Sigmoid colon (tissue), 7 donors: ENCODE measurements at places on chromosomes 5 and 9.

DNA sequence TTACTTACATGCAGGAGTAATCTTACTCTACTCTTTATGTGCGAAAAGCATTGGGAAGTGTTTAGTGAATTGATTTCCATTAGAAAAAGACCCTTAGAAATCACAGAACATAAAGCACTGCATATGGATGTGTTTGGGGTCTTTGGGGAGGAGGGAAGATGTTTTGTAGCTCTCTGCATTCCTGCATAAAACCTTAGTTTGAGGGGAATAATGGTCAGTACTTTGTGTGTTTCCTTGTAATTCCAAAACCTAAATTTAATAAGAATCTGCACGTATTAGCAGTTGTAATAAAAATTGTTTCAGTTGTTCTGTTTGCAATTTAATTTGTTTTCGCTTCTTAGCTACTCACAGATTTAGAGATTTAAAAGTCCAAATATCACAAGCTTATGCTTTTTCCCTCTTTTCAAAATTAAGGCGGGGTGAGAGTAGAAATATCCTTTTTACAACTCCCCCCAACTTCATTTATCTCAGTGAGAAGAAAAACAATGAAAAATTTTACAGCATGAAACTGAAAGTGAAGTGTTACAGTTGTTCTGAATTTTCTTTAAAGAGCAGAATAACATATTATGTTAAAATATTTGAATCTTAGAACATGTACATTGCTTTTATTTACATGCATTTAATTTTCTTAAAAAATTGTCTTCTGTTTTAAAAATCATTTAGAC lies 143.8 kb downstream of the SMARCA2 start:
- DNase-seq = no peak

GRCh38 chr5:36150676-36151433 lies 832 bp downstream of the LMBRD2 start:
- DNase-seq = no peak

- DNase-seq = no peak
Measured at GRCh38 chr5:53425687-53426511, 54.5 kb upstream of the FST start.

GRCh38 chr9:132905726-132906125 lies 27.0 kb downstream of the SPACA9 start:
- no peak for DNase-seq

DNA sequence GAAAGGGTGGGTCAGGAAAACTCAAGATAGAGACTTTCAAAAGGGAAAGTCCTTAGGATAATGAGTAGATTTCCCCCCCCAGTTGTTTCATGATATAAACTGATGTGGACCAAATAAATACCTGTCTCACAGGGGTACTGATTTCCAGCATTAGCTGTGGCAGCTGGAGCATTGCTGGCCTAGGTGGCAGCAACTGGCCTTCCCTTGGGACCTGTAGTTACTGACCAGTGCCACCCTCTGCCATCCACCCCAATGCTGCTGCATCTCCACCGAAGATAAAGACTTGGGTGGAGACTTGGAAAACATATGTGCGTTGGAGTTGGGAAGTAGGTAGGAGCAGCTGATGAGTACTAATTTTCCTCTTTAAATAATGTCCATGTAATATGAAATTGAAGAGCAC lies 71.8 kb downstream of the SYK start:
- no peak for DNase-seq

DNA sequence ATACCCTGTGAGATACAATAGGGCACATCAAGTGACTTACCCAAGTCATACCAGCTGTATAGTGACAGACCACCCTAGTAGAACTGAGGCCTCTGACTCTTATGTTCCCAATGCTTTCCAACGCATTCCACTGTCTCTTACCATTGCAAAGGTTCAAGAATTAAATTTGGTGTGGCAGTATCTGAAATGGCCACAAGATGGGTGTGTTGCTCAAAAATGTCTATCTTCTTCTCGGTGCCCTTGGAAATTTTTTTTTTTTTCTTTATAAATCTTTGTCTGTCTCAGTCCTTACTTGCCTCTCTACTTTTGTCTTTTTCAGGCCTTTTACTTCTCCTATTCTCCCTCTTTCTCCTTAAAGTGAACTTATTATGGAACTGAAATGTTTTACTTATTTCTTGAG lies 48.4 kb downstream of the GPR21 start:
- DNase-seq = no peak

- DNase-seq = no peak
Measured at GRCh38 chr5:123044926-123045617, 8.5 kb upstream of the PPIC start.

DNA sequence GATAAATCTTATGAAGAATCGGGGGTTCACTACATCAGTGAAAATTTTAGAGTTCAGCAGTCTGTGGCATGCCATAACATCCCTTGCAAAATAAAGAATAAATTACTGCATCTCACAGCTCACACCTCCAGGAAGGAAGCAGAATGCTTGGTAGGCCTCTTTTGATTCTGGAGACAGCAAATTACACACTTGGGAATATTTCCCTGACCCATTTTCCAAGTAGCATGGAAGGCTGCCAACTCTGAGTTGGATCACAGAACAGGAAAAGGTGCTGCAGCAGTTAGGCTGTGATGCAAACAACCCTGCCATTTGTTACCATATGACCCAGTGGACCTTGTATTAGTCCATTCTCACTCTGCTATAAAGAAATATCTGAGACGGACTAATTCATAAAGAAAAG lies 293.5 kb downstream of the ASTN2 start:
- DNase-seq = no peak

DNA sequence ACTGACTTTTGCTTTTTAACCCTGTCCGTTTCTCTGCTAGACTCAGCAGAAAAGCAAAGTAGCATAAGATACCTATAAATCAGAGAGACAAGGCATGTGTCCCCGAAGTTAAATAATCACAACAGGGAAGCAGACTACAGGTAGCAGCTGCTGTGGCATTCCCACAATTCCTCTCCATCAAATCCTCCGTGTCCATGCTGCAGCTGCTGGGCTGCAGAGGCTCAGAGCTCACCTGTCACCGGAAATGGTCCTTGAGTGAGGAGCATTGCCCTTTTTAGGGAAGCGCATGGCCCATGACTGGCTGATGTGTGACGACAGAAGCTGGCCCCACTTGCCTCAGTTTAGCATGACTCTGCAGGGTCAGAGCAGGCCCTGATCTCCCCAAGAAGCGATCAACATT lies 125.0 kb downstream of the MSX2 start:
- DNase-seq = no peak

GRCh38 chr9:109317979-109318741 lies 2.7 kb downstream of the EPB41L4B start:
- DNase-seq = no peak

DNA sequence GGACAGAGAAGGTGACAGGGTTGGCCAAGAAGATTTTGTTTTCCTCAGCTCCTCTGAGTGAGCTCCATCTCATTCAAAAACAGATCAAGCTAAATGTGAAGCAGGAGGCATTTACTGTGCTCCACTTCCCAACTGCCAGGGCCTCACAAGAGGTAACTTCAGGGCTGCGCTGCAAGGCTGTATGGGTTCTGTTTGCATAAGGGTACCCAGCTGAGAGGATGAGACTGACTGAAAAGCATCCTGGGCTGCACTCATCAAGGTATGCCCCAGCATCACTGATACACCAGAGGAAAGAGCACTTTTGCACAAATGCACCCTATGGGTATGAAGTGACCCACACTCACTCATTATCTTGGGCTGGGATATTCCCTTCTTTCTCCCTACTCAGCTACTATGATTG lies 316.2 kb upstream of the HAPLN1 start:
- DNase-seq = no peak

DNA sequence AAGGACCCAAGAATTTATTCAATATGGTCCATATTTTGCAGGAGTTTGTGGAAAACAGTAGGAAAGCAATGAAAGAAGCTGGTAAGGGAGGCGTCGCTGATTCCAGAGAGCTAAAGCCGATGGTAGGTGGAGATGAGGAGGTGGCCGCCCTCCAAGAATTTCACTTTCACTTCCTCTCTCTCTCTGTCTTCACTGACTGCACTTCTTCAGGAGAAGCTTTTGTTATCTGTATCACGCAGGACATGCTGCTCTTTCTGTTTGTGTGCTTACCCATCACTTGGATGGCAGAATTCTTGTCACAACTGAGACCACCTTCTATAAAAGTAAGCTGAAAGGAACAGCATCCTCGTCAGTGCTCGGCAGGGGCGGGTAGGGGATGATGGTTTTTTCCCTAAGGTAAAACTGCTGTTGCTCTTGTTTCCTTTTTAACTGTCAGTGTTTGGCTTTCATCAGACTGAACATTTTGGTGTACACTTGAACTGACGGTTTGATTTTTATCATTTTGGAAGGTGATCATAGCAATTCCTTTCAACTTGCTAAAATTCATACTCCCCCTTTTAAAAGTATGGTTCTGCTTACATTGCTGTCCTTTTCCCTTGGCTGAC lies 62.4 kb upstream of the FSD1L start:
- peak; percentile 78 for DNase-seq

- DNase-seq = peak; percentile 19
Measured at GRCh38 chr5:1418238-1418920, 26.9 kb downstream of the SLC6A3 start.

DNA sequence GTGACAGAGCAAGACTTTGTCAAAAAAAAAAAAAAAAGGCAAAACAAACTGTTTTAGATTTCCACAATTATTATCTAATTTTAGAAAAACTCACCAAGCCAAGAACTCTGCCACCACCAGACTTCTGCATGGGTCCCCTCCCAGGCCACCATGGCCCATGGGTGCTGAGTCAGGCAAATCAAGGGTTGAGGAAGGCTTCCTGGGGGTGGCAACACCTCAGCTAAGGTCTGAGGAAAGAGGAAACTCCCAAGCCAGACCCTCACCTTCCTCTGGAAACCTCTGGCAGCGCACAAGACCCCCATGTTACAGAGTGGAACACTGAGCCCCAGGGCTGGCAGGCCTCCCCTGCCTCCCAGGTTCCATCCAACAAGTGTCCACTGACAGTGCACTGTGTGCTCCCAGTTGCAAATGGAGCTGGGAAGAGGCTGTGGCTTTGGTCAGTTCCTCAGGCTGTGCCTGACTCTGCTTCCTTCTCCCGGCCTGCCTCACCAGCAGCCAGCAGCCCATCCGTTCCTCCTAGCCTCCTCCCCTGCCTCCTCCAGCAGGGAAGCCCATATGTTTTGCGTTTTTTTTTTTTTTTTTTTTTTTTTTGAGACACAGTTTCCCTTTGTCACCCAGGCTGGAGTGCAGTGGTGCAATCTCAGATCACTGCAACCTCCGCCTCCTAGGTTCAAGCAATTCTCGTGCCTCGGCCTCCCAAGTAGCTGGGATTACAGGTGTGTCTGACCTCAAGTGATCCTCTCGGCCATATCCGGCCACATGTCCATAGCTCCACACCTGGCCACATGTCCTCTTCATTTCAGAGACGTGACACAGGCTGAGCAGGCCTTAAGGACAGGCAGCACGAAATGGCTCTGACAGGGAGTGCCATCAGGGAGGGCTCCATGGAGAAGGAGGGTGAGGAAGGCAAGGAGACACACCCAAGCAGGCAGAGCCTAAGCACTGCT lies 3.5 kb upstream of the SUSD3 start:
- no peak for DNase-seq

- no peak for DNase-seq
Measured at GRCh38 chr5:109574985-109575384, 114.7 kb upstream of the MAN2A1 start.

GRCh38 chr5:141042555-141042954 lies 8.6 kb upstream of the PCDHB1 start:
- DNase-seq = no peak

GRCh38 chr9:90629991-90630390 lies 12.6 kb downstream of the DIRAS2 start:
- no peak for DNase-seq

- no peak for DNase-seq
Measured at GRCh38 chr5:134878403-134878802, 4.2 kb downstream of the TXNDC15 start.

DNA sequence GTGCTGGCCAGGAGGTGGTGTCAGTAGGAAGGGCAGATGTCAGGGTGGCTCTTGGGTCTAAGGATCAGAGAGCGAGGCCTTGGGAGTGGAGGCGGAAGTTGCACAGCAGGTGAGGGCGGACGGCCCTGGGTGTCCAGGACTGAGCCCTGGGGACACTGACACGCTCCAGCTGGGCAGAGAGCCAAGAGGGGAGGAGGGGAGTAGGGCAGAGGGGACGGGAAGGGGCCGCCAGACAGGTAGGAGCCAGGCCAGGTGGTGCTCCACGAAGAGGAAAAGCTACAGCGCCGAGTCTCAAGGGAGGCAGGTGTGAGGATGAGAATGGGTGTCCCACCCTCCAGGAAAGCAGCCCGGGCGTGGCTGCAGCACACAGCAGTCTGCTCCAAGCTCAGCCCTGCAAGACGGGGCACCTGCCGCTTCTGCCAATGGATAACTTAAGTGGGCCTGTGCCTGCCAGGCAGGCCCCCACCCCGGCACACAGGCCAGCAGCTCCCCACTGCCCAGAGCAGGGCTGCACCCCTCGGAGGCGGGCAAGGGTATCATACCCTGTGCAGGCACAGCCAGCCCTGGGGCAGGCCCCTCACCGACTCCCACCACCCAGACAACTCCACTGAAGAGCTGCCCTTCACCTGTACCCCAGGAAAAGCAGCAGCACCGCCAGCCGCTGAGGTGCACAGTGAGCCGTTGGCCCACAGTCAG lies 4.9 kb downstream of the TPRN start:
- DNase-seq = no peak

DNA sequence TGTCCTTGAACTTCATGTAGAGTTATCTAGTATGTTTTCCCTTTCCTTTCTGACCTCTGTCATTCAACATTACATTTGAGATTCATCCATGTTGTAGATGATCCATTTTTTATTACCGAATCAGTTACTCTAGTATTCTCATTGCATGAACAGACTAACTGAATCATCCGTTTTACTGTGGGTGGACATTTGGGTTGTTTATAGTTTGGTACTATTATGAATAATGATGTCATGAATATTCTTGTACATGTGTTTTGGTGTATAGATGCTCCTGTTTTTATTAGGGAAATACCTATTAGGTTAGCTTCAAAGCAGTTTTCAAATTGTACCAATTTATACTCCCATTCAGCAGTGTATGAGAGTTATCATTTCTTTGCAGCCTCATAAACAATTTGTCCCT lies 94.3 kb upstream of the NIPAL4 start:
- DNase-seq = no peak

DNA sequence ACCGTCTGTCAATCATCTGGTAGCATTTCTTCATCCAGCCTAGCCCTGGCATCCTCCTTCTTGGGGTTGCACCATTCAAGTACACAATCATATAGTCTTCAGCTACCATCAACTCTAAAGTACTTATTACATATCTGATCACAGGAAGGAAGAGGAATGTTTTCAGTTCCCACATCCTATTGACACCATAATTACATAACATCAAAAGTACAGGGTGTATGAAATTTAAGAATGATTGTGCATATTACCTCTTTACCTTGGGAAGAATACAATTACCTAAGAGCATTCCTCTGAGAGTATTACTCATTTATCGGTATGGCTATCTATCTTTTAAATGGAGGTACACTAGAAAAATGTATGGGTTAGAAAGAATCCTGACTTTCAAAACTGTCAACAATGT lies 126.8 kb upstream of the PCA3 start:
- no peak for DNase-seq

- no peak for DNase-seq
Measured at GRCh38 chr9:13064676-13065075, 214.8 kb downstream of the MPDZ start.

DNA sequence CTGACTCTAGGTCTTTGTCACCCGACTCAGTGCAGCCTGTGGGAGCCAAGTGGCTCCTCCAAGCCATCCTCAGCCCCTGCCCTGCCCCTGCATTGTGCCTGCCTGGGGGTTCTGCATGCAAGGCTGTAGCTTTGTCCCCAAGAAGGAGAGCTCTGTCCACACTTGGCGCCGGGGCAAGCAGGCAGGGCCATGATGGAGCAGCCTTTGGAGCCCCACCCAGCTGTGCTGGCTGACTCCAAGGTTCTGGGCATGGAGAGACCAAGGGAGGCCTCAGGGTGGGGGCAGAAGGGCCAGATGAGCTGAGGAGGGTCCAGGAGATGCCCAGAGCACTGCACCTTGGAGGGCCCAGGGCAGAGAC lies 226.2 kb downstream of the CACNA1B start:
- peak; percentile 57 for DNase-seq
